Lower leg skin (tissue), 4 donors: ENCODE measurements at places on chromosomes 4 and X.

GRCh38 chrX:18676470-18676869, 4.6 kb upstream of the RS1 start:
- DNase-seq: no peak

DNA sequence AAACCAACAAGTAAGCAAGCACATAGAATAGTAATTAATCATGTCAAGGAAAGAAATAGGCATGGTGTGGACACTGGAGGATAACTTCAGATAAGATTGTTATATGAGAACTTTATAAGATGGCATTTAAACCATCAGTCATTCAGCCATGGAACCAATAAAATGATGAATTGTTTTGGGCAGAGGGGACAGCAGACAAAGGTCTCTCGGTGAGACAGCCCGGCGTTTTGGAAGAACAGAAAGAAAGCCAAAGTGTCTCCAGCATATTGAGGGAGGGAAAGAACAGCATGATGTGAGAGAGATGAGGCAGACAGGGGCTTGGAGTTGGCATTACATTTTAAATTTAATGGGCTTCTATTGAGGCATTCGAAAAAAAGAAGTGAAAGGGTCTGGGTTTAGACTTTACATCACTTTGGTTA, 883 bp upstream of the PPM1K start:
- no peak for DNase-seq

DNA sequence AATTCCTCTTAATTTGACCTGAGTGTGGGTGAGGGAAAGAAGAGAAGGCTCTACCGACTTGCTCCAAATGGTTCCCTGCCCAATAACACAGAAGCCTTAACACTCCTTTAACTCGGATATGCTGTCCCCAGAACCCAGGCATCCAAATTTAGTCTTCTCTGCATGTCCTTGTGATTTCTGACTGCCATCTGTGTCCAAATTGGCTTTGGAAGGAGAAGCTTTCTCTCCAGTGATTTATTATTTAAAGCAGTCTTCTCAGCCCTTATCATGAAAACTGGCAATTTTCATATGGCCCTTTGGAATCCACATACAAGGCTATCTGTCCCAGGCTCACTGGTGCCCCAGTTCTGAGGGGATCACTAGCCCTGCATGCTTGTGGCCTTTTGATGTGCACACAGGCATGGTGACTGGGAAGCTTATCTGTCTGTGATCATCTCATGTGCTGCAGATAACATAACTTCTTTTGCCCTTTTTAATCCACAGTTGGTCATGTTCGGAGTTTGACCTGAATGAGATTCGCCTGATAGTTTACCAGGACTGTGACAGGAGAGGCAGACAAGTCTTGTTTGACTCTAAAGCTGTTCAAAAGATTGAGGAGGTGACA, 56.7 kb downstream of the FNIP2 start:
- no peak for DNase-seq

GRCh38 chr4:183220236-183220635, 99.8 kb downstream of the CLDN22 start:
- no peak for DNase-seq

DNA sequence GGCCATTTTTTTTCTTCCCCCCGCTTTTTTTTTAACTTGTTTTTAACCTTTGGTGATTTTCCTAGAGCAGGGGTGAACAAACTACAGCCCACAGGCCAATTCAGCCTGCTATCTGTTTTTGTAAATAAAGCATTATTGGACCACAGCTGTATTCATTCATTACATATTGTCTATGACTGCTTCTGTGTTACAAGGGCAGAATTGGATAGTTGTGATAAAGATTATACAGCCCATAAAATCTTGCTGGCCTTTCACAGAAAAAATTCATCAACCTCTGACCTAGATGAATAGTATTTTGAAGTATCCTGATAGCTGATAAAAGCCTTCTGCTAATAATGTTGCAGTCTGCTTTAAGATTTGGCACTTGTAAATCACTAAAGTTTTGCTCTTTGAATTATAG, 63.4 kb downstream of the SMAD1 start:
- DNase-seq: no peak

DNA sequence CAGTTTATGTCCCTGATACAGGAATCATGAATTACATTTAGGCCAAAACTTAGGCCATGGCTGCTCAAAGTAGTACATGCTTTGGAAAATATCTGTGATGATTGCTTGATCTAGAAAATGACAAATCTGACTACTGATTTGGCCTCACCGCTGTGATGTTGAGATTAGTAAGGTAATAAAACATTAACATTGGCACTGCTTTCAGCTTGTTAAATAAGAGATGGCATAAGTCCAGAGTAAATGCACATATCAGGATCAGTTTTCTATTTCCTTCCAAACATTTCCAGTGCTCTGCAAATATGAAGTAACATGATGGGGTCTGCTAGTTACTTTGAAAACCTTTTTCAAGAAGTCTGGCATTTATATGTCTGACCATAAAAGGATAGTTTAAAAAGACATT, 687.3 kb upstream of the ACTRT1 start:
- DNase-seq: no peak

DNA sequence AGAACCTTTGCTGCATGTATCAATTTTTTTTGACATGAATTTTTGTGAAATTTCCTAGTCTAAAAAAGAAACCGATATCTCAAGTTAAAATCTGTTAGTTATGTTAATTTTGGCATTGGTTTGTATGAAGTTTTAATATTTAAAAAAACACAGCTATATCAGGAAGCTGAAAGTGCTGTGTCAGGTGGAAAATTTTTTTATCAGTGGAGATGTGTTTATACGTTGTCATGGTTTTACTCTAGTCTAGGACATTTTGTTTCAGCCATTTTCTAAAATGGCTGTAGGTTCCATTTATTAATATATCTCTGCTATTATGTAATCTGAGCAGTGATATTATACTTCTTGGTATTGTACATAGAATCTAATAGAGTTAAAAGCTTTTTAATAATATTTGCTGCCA, 34.2 kb downstream of the OCRL start:
- no peak for DNase-seq

GRCh38 chr4:6331018-6331417, 61.4 kb downstream of the WFS1 start:
- DNase-seq: no peak

DNA sequence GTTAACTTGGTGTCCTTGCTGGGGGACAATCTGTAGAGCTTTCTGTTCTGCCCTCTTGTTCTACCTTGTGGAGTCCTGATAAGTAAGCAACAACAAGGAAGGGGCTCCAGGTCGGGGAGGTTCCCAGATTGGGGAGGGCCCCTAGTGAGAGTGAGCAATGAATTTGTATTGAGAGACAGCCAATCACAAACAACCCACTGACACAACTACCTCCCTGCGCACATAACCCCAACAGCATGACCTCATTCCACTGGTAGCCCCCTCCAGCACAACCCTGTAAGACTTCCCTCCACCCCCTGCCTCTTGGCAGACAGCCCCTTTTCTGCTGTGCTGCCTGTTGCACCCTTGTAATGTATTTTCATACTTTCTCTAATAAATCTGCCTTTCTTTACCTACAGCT, 19.7 kb upstream of the PNPLA4 start:
- DNase-seq: no peak

DNA sequence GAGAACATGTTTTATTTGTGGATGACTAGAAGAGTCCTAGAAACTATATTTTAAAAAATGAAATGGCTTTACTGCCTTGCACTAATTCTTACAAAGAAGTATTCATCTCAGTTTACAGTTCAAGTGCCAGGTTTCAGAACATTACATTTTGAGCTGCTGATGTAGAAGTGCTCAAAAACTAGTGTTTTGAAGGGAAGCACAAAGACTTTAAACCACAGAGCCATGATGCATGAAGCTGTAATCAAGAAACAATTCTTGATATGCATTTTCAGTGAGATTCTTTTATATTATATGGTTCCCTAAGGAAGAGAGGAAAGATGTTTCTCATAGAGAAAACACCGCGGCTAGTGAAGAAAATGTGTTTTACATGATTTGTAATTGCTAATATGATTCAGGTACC, 1163.0 kb downstream of the RAPGEF2 start:
- DNase-seq: no peak

- no peak for DNase-seq
Measured at GRCh38 chr4:44447563-44448504, 775 bp downstream of the KCTD8 start.

DNA sequence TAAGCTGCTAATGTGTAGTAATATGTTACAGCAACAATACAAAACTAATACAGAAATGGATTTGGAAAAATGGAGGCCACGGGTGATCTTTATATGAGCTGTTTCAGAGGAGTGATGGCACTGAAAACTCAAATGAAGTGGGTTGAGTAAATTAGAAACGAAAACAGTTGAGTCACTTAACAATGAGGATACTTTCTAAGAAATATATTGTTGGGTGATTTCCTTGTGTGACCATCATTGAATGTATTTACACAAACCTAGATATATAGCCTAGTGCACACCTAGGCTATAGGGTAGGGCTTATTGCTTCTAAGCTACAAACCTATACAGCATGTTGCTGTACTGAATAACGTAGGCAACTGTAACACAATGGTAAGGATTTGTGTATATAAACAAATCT, 30.5 kb upstream of the DHX15 start:
- no peak for DNase-seq

DNA sequence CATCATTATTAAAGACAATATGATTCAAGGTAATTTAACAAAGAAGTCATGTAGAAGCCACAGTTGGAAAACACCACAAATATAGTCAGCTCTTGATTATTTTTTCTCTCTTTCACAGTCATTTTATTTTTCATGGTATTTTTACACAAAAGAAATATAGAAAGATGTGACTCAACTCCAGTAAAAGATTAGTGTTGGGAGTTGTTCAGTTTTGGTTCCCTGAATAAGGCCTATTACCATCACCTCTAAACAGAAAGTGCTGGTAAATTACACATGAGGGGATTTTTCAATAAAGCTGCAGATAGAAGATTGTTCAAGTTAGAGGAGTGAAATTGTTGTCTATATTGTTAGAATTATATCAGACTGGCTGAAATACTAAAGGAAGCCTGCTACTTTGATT, 107.0 kb downstream of the DDIT4L start:
- DNase-seq: no peak

DNA sequence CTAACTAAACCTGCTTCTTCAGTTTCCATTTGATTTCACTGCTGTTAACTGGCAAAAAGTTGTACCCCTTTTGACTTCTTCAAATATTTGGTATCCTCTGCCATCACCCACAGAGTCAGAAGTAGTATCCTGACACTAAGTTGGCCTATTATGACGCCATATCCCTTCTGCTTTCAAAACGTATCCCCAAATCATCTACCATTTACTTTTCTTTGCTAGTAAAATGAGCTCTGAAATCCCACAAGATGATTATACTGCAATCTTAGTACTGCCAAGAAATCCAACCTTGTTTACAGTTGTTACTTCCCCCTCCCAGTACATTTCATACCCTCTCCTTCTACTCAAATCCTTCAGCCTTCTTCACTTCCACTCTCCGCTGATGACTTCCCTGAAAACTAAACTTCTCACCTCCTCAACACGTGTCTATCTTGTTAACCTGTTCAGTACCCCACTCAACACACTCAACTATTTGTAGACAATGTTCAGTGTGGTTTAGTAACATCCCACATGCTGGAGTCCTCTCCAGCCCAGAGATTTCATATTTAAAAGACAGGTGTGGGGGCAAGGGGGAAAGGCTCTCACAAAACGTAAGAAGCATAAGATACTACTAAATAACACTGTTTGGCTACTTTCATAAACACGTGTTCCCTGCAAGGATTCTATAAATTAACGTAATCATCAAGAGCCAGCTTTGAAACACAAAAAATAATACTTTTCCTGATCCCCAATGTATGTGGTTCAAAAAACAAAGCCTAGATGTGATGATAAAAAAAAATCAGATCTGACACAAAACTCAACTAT, 1.3 kb downstream of the NAF1 start:
- no peak for DNase-seq

- DNase-seq: no peak
Measured at GRCh38 chr4:1244081-1244977, 4.6 kb downstream of the CTBP1 start.

GRCh38 chr4:88937081-88937480, 119.9 kb downstream of the FAM13A start:
- no peak for DNase-seq

GRCh38 chrX:1534301-1535168, 2.5 kb downstream of the P2RY8 start:
- DNase-seq: peak; percentile 74

GRCh38 chr4:26330186-26330787, 9.5 kb downstream of the RBPJ start:
- DNase-seq: no peak

DNA sequence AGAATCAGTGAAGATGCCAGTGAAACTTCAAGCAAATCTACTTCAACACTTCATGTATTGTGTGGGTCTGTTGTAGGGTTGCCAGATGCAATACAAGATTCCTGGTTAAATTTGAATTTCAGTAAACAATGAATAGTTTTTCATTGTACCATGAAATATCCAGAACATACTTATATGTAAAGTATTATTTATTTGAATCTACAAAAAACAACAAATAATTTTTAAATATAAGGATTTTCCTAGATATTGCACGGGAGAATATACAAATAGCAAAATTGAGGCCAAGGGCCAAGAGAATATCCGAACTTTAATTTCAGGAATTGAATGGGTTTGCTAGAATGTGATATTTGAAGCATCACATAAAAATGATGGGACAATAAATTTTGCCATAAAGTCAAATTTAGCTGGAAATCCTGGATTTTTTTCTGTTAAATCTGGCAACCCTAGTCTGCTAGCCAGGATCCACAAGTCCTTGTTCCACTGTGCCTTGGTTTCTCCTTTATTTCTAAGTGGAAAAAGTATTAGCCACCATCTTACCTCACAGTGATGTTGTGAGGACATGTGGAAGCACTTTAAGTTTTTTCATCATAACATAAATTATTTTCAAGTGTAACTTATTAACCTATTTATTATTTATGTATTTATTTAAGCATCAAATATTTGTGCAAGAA, 2.3 kb downstream of the CXCL8 start:
- DNase-seq: no peak

- no peak for DNase-seq
Measured at GRCh38 chrX:73877687-73878086, 314.7 kb downstream of the CHIC1 start.

DNA sequence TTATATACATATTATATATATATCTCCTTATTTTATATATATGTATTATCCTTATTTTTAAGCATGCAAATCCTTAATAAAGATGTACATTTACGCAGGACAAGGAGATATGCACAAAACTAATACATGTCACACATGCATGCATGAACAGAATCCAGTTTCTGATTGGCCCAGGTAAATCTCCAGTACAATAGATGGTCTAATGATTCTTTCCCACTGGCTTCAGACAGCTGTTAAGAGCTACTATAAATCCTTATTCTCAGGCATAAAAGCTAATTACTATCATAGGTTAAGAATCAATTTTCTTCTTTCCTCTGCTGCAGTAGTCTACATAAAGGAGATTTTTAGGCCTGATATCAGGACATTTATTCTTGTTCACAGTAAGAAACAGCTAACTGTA, 689.8 kb downstream of the KCTD8 start:
- no peak for DNase-seq

GRCh38 chr4:146495269-146495668, 26.5 kb downstream of the SLC10A7 start:
- no peak for DNase-seq
